ENCODE measurements at places on chromosomes 11 and 22. TPM values are rescaled to one million over a fixed set of nuclear protein-coding genes. Genes with fewer than 3 reads are reported as not detected.

GRK3 gene
- total RNA-seq = 7.3 TPM

- H3K4me1 ChIP-seq = no peaks in the 10 kb centered on the region
- H3K27me3 ChIP-seq = no peaks in the 10 kb centered on the region
- H3K36me3 ChIP-seq = no peaks in the 10 kb centered on the region
- peak; percentile 3 for DNase-seq
- H3K4me3 ChIP-seq = no peak overlapping the region
- H3K27ac ChIP-seq = no peak overlapping the region
Measured at GRCh38 chr22:11253000-11253511, 4274.9 kb upstream of the OR11H1 start.

GRCh38 chr11:76772100-76772782 lies 10.9 kb upstream of the TSKU start:
- no peak overlapping the region for H3K4me3 ChIP-seq
- DNase-seq = peak; percentile 65
- H3K36me3 ChIP-seq = no peaks in the 10 kb centered on the region
- peaks cover 53% of the 10 kb centered on the region for H3K4me1 ChIP-seq

GRCh38 chr11:76161261-76161961 lies 44.9 kb downstream of the WNT11 start:
- no peak overlapping the region for H3K4me3 ChIP-seq
- peaks cover 37% of the 10 kb centered on the region for H3K4me1 ChIP-seq
- no peaks in the 10 kb centered on the region for H3K36me3 ChIP-seq
- peak; percentile 66 for DNase-seq
- peak overlapping the region; percentile 28 for H3K27ac ChIP-seq

USP2 gene
- total RNA-seq = 7.3 TPM

- no peaks in the 10 kb centered on the region for H3K36me3 ChIP-seq
- DNase-seq = no peak
- no peak overlapping the region for H3K27ac ChIP-seq
- no peaks in the 10 kb centered on the region for H3K27me3 ChIP-seq
Measured at GRCh38 chr22:25567251-25567675, 2.8 kb downstream of the GRK3 start.

DNA sequence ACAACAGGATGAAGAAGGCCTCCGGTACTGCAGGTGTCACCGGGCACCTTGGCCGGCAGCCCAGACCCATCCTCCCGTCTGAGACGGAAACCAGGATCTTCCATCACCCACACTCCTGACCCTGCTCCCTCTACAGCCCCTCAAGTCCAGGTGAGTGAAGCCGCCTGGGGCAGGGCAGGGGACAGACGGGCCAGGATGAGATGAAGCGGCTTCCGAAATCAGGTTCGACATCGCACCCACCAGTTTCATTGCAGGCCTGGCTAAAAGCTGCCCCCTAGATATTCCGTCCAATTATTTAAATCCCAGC lies 639.1 kb downstream of the TBC1D22A start:
- no peak overlapping the region for H3K27ac ChIP-seq
- H3K27me3 ChIP-seq = no peaks in the 10 kb centered on the region
- no peaks in the 10 kb centered on the region for H3K4me1 ChIP-seq
- H3K36me3 ChIP-seq = no peaks in the 10 kb centered on the region
- DNase-seq = no peak

DNA sequence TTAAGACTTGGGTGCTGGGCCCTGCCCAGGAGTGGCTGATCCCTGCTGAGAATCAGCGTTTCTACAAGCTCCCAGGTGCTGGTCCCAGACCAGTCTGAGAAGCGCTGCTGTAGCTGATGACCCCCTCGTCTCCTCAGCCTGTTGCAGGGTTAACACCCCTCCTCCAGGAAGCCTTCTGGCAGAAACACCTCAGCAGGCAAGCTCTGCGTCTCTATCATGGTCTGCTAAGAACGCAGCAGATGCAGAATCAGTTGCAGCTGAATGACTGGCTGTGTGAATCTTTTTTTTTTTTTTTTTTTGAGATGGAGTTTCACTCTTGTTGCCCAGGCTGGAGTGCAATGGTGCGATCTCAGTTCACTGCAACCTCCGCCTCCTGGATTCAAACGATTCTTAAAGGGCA lies 132.5 kb downstream of the CACNA1I start:
- no peaks in the 10 kb centered on the region for H3K36me3 ChIP-seq
- no peak overlapping the region for H3K4me3 ChIP-seq
- no peak overlapping the region for H3K27ac ChIP-seq
- no peak for DNase-seq

MGAT3 gene
- 20.0 TPM for total RNA-seq

DNA sequence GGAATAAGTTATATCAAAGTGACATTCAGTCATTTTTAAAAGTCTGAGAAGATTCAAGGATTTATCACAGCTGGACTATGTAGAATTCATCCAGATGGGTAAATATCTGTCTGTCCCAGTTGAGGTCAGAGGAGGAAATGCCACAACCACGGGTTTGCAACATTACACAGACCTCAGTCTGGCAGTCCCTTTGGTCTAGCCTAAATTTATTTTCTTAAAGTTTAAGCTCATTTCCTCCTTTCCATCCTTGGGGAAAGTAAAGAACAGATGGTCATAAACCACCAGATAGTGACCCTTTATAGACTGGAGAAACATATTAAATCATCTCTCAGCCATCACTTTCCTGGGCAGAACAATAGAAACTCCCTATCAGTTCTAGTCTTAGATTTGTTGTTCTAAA lies 238.4 kb upstream of the DDI1 start:
- no peak overlapping the region for H3K27ac ChIP-seq
- no peaks in the 10 kb centered on the region for H3K4me1 ChIP-seq
- H3K4me3 ChIP-seq = no peak overlapping the region
- DNase-seq = no peak

MS4A15 gene
- total RNA-seq = 0.88 TPM

GRCh38 chr22:45620706-45621105 lies 50.9 kb upstream of the ATXN10 start:
- H3K27me3 ChIP-seq = no peaks in the 10 kb centered on the region
- H3K27ac ChIP-seq = no peak overlapping the region
- no peaks in the 10 kb centered on the region for H3K4me1 ChIP-seq
- DNase-seq = no peak
- no peak overlapping the region for H3K4me3 ChIP-seq

DNA sequence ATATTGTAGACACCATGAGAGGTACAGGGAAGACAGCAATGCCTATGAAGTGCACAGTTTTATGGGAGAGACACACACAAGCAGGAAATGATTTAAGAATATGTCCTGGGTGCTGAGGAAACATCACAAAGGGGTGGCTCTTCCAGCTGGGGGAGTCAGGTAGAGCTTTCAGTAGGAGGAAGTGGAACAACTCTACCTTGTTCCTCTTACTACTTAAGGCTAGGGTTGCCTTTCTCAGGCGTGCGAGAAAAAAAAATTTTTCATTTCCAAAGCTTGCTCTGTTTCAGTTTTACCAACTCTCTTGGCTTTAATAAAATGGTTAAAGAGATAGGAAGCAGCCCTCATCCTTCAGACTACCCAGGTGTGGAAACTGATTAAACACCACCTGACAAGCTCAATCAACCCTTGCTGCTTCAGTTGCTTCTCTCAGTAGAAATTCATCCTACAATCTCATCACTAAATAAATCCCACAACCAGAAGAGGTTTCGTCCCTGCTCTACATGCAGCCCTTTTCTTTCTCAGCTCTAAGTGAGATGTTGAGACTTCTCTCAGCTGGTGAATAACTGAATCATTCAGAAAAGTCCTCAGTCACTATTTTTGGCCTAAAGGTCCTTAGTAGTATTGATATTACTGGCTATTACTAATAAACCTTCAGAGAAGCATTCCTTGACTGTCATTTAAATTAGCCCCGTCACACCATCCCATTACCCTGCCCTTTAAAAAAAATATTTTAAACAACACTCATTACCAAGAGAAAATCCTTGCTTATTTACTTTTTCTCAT lies 5.9 kb downstream of the ABTB2 start:
- no peak for DNase-seq
- peaks cover 35% of the 10 kb centered on the region for H3K4me1 ChIP-seq
- no peak overlapping the region for H3K4me3 ChIP-seq
- peaks cover 3% of the 10 kb centered on the region for H3K27me3 ChIP-seq

- H3K4me1 ChIP-seq = no peaks in the 10 kb centered on the region
- no peak overlapping the region for H3K4me3 ChIP-seq
- H3K27ac ChIP-seq = no peak overlapping the region
- no peaks in the 10 kb centered on the region for H3K36me3 ChIP-seq
- no peaks in the 10 kb centered on the region for H3K27me3 ChIP-seq
Measured at GRCh38 chr22:28064920-28065319, 145.9 kb upstream of the PITPNB start.

DNA sequence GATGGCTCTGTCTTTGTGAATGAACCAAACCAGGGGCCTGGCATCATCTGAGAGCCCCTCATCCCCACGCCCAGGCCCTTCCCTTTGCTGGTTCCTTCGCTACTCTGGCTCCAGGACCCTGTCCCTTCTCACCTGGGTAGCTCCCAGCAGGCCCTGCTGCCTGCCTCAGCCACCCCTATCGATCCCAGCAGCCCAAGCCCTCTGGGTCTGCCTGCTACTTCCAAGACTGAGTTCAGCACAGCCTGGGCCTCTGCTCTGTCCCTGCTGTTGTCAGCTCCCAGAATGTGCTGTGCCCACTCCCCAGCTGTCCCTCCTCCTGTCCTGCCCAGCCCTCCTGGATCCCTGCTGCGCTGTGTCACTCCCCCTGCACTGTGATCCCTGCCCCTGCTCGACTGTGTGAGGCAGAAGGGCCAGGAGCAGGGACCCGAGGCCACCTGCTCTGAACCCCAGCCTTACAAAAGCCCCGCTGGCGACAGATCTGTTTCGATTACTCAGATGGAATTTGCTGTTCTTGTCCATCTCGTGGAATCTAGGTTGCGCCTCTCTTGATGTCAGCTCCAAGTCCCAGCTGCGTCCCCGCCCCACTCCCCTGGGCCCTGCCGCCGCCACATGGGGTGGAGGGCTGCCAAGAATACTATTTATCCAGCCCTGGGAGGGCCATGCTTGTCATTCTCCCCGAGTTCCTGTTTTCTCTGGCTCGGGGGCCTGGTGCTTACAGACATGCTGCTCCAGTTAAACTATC lies 13.0 kb downstream of the MRPL21 start:
- DNase-seq = peak; percentile 31
- H3K27me3 ChIP-seq = no peaks in the 10 kb centered on the region
- H3K27ac ChIP-seq = peak overlapping the region; percentile 68
- peaks cover 7% of the 10 kb centered on the region for H3K4me1 ChIP-seq
- no peaks in the 10 kb centered on the region for H3K36me3 ChIP-seq

GRCh38 chr11:115377882-115378296 lies 126.3 kb downstream of the CADM1 start:
- H3K4me1 ChIP-seq = no peaks in the 10 kb centered on the region
- H3K36me3 ChIP-seq = no peaks in the 10 kb centered on the region
- no peak overlapping the region for H3K4me3 ChIP-seq
- H3K27ac ChIP-seq = no peak overlapping the region
- DNase-seq = no peak

- no peak overlapping the region for H3K27ac ChIP-seq
- no peaks in the 10 kb centered on the region for H3K27me3 ChIP-seq
- no peaks in the 10 kb centered on the region for H3K36me3 ChIP-seq
- no peak for DNase-seq
- H3K4me3 ChIP-seq = no peak overlapping the region
Measured at GRCh38 chr22:46479046-46479445, 58.4 kb downstream of the CELSR1 start.

- H3K4me1 ChIP-seq = peaks cover 15% of the 10 kb centered on the region
- peak overlapping the region; percentile 65 for H3K27ac ChIP-seq
- peak; percentile 63 for DNase-seq
- H3K4me3 ChIP-seq = peak overlapping the region; percentile 32
Measured at GRCh38 chr22:19122752-19123492, 710 bp upstream of the DGCR2 start.

NLRP14 gene
- 0.40 TPM for total RNA-seq

DNA sequence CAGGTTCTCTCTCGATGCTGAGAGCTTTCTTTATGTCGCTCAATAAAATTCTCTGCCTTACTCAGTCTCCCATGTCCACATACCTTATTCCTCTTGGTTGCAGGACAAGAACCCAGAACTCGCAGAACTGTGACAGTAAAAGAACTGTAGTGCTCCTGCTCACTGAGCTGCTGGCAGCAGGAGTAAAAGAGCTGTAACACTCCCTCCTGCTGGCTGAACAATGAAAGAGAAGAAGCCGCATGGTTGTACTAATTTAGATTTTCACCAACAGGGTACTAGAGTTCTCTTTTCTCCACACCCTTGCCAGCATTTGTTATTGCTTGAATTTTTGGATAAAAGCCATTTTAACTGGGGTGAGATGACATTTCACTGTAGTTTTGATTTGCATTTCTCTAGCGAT lies 433.2 kb downstream of the GUCY1A2 start:
- peak; percentile 28 for DNase-seq
- no peak overlapping the region for H3K4me3 ChIP-seq
- H3K27me3 ChIP-seq = no peaks in the 10 kb centered on the region
- H3K27ac ChIP-seq = no peak overlapping the region
- H3K36me3 ChIP-seq = no peaks in the 10 kb centered on the region
- H3K4me1 ChIP-seq = no peaks in the 10 kb centered on the region

ISX gene
- 29.8 TPM for total RNA-seq

DNA sequence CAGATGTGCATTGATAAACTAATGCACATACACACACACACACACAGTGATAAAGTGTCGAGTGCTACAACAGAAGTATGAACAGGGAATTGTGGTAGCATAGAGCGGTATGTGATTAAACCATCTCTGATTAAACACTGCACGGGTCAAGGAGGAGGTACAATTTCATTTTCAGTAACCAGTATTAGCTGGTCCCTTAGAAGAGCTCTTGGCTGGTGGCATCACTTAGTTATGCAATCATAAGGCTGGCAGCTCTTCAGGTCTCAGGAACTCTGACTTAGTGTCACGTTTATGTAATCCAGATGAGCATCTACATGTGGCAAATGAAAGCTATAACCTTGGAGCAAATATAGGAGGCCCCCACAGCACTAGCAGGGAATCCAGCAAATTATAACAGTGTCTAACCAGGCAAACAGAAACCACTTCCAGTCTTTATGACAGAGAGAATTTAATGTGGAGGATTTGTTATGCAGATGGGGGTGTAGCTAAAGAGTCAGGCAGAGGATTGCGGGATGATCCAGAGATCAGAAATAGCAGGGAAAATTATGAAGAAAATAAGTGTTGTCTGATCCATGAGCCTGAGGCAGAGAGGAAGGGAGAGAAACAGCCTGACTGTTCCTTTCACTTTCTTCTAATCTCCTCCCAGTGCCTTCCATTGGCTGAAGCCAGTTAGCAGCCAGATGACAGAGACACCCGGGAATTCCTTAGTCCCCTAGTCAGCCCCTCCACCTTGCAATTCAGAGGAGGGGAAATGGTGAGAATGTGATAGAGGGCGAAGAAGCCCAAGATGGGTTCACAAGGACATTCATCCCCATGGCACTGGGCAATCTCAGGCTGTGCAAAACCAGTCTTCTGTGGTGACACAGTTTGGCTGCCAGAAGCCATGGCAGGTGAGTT lies 533.1 kb upstream of the TENM4 start:
- no peak overlapping the region for H3K4me3 ChIP-seq
- H3K4me1 ChIP-seq = no peaks in the 10 kb centered on the region
- no peak overlapping the region for H3K27ac ChIP-seq
- H3K27me3 ChIP-seq = no peaks in the 10 kb centered on the region
- H3K36me3 ChIP-seq = no peaks in the 10 kb centered on the region
- no peak for DNase-seq

- no peak overlapping the region for H3K4me3 ChIP-seq
- no peaks in the 10 kb centered on the region for H3K27me3 ChIP-seq
- no peak for DNase-seq
- H3K27ac ChIP-seq = no peak overlapping the region
Measured at GRCh38 chr11:16380941-16381568, 24.7 kb upstream of the SOX6 start.

RPL3 gene
- 2,819 TPM for total RNA-seq

GRCh38 chr22:36010882-36011281 lies 17.7 kb downstream of the RBFOX2 start:
- no peaks in the 10 kb centered on the region for H3K27me3 ChIP-seq
- peaks cover 53% of the 10 kb centered on the region for H3K4me1 ChIP-seq
- no peak for DNase-seq
- no peaks in the 10 kb centered on the region for H3K36me3 ChIP-seq
- no peak overlapping the region for H3K4me3 ChIP-seq

All from hepatocyte (in vitro differentiated cells).